ENCODE measurements at places on chromosomes 1 and 21.

DNA sequence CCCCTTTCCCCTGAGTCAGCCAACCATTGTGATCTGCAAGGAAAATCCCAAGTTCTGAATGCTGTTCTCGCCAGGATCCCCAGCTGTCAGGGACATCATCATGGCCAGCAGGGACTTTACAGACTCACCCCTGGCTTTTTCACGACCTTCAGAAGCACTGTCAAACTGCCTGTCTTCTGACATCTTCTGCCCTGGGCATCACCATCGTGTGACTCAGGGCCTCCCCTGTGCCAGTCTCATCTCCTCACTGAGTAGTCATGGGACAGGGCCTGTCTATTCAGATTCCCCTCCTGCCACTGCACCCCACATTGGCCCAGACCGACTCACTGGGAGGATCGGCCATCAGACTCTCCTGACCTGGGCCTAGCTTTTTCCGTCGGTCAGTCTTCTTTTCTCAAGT lies 72.5 kb upstream of the VAMP3 start:
- DNase-seq, result no peak

DNA sequence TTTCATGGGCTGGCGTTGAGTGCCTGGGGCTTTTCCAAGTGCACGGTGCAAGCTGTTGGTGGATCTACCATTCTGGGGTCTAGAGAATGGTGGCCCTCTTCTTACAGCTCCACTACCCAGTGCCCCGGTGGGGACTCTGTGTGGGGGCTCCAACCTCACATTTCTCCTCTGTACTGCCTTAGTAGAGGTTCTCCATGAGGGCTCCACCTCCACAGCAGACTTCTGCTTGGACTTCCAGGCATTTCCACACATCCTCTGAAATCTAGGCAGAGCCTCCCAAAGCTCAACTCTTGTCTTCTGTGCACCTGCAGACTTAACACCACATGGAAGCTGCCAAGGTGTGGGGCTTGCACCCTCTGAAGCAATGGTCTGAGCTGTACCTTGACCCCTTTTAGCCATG lies 82.1 kb downstream of the CCDC18 start:
- DNase-seq, result no peak

DNA sequence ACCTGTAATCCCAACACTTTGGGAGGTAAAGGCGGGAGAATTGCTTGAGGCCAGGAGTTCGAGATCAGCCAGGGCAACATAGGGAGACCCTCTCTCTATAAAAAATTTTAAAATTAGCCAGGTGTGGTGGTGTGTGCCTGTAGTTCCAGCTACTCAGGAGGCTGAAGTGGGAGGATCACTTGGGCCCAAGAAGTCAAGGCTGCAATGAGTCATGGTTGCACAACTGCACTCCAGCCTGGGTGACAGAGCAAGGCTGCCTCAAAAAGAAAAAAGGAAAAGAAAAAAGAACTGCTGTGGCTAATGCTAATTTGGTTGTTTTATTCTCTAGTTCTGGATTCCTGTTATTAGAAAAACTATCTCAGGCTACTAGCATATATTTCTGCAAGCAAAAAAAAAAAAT lies 29.8 kb downstream of the DBT start:
- no peak for DNase-seq

- DNase-seq, result no peak
Measured at GRCh38 chr1:67832737-67833601, at the start of gene GNG12. Gene GNG12 (minus strand): TSS chr1:67833467. CDS start chr1:67707686, 125,781 bp downstream.

GRCh38 chr1:68101829-68102228 lies 51.4 kb upstream of the DIRAS3 start:
- no peak for DNase-seq

DNA sequence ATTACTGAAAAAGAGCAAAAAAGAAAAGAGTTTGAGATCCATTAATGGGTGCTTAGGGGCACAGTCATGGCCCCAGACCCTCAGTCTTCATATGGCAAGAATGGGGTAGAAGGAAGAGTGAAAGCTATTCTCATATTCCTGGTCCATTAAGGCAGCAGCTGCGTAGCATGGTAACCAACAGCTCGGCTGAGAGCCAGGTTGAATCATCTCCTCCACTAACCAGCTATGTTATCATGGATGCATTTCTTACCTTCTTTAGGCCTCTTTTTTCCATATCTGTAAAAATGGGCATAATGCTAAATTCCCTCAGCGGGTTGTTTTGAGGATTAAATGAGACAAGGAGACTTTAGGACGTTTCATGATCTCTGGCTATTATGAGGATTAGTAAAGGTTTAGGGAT lies 15.0 kb upstream of the SARS1 start:
- no peak for DNase-seq

DNA sequence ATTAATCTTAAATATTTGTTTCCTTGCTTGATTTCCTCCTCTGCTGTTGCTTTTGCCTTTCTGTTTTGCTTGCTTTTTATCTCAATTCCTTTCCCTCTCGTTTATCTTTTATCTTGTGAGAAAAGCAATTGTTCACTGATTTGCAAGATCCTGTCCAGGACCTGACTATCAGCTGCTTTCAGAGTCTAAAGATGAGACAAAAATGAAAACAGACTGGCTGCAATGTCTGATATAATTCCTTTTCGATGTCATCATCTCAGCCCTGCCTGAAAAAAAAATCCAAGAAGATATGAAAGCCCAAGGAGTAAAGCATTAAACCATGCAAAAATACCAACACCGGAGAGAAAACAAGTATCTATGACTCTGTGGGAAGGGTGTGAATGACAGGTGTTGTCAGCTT lies 225.5 kb downstream of the PATJ start:
- no peak for DNase-seq

- peak; percentile 52 for DNase-seq
Measured at GRCh38 chr1:85580872-85581801, 576 bp downstream of the CCN1 start.

GRCh38 chr1:109661391-109661790 lies 5.5 kb downstream of the GSTM4 start:
- DNase-seq, result no peak

- DNase-seq, result no peak
Measured at GRCh38 chr21:37805266-37805665, 111.0 kb downstream of the KCNJ6 start.

DNA sequence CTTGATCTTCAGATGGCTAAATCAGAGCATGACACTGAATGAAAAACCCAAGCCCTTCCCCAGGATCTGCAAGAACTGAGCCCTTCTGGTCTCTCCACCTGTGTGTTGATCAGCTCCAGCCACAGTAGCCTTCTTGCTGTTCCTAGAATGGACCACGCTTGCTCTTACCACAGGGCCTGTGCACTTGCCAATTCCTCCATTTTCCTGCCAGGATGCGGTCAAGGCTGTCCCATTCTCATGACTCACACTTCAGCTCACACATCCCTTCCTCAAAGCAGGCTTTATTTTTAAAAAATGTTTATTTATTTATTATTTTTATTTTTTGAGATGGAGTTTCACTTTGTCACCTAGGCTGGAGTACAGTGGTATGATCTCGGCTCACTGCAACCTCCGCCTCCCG lies 43.6 kb upstream of the GRHL3 start:
- DNase-seq, result no peak

Measured in AG04450 (cell line).